ENCODE measurements at places on chromosomes 6 and 20.

DNA sequence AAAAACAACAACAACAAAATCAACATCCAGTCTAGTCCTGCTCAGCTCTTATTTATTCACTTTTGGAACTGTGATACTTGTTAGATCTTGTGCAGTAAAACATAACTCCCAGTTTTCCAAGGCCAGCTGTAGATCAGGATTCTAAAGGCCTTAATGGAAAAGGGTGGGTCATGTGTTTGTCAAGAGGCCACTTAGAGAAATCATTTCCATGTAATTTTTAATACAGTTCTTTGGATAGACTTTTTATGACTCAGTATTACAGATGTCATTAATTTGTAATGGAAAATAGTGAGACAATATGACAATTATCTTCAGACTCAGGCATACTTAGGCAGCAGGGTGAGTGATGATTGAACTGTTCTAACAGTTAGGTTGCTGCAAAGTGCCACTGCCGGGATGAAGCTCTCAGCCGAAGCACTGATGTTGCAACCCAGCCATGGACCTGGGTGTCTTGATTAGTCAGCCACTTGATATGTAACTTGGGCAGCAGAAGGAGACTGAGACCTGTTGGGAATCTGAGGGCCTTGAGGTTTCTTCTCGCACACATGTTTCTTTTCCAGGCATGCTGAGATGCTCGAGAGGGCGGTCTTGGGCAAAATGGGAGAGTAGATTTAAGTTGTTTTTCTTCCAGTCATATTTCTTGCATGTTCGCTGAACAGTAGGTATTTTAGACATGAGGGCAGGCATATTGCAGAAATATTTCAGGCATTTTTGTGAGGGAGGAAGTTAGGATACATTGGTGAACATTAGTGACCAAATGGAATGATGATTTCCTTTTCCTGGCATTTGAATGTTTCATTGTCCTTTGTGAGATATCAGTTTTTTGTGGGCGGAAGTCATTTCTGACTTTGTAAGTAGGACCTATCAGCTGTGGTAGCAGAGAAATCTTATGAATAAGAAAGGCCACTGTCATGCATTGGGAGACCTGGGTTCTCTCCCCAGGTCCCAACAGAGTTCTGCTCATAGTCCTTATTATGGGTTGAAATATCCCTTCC lies 52.3 kb downstream of the SLX4IP start:
- no peak for DNase-seq

DNA sequence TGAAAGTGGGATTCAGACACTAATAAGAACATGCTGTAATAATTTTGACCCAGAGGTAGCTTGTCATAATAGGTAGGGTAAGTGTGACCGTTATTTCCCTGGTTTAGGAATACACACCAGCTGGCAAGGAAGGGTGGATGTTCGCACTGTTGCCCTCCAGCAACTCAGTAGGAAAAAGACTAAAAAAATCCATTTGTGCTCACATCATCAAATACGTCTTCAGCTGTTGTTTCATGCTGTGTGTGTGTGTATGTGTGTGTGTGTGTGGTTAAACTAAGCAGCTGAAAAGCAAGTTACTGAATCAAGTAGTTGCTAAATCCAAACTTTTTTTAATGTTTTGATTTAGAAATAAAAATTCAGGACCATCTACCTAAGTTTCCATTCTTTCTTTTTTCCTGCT lies 218.7 kb downstream of the TRDN start:
- no peak for DNase-seq

- no peak for DNase-seq
These were observed 47.1 kb downstream of the SNAI1 start for GRCh38 chr20:50029697-50030461.

- no peak for DNase-seq
These were observed 9.0 kb downstream of the MOCS3 start for GRCh38 chr20:50967586-50967985.

- DNase-seq = no peak
These were observed 21.3 kb downstream of the TTPAL start for GRCh38 chr20:44496976-44497375.

DNA sequence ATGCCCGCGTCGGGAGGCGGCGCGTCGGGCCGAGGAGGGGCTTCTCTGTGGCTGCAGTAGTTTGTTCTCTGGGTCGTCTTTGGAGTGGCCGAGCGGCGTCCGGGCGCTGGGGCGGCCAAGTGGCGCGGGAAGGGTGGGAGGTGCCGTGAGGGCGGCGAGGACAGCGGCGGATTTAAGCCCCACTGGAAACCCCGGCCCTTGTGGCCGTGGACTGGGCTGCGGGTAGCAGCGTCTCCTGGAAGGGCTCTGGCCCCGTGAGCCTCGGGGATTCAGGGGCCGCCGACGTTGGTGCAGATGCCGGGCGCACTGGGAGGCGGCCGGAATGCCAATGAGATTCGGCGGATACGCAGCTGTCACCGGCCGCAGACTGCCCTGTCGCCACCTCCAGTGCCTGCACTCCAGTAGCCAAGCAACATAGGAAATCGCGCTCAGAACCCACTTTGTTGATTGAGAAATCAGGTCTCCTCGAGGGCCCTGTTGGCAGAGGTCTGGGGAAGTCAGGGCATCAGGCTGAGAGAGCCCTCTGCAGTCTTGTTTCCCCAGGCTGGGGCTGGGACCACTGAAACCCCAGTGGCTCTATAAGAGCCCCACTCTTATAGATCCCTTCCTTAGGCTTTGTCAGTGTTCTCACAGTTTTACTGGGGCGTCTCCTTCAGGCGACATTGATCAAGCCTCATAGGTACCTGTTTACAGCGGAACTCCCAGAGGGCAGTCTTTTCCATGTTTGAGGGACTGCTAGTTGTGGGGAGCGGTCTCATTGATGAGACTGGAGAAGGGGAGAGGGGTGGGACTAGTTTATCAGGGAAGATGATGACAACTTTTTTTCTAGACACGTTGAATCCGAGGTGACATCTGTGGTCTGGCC lies 642 bp downstream of the GZF1 start:
- DNase-seq = peak; percentile 46

- DNase-seq = no peak
These were observed 25.7 kb upstream of the KLHL31 start for GRCh38 chr6:53691252-53691651.

DNA sequence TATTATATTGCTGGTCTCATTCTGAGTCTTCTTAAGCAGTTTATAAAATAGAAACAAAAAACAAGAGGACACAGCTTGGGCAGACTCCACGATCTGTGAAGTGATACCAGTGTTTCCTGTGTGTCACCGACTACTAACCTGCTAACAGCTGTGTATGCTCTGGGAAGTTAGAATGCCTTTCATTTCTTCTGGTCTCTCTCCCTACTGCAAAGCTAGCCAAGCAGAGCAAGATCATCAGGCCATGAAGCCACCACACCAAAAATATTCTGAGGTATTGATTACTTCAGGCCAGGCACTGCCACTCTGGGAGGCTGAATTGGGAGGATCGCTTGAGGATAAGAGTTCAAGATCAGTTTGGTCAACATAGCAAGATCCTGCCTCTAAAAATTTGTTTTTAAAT lies 46.9 kb upstream of the SMIM29 start:
- no peak for DNase-seq

- DNase-seq = no peak
These were observed 301.2 kb downstream of the PLCB1 start for GRCh38 chr20:8433291-8433690.

DNA sequence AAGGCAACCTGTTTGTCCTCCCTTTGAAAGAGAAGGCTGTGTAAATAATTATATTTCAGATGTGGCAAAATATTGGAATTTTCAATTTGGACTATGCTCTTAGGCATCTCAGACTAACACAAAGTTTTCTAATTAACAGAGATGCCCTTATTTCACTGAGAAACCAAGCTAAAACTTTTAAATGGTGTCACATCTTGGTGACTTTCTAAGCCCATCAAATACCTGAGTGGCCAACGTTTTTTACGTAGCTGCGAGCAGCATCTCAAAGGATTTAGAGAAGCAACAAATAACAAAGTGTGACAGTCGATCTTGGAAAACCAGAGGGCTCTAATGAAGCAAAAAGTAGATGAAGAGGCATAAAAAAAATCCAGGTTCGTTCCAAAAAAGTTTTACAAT lies 3.4 kb upstream of the HEY2 start:
- DNase-seq = no peak

DNA sequence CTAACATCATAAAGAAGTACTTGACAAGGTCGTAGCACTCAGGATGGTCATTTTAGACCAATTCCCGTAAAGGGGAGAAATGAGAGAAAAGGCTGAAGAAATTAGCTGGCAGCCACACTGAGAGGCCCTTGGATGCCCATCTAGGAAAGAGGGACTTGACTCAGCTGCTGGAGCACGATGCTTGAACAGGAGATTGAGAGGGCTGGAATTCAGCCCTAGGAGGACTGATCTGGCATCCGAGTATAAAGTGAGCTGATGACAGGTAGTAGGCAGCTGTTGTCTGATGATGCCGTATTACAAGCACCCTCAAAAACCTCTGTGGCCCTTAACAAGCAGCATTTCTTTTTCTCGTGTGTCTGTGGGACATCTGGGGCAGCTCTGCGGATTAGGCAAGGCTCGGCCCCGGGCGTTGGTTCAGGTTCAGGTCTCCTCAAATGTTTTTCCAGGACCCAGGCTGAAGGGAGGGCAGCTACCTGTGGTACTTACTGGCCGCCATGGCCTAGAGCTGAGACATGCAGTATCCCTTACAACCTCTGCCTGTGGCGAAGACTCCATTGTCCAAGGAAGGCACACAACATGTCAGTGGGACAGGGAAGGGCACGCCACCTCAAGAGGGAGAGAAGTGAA lies 219.6 kb upstream of the SNX9 start:
- no peak for DNase-seq

- DNase-seq = no peak
These were observed 1.9 kb downstream of the SNX5 start for GRCh38 chr20:17966432-17967310.

- DNase-seq = no peak
These were observed 15.4 kb upstream of the BTBD3 start for GRCh38 chr20:11902285-11902697.

GRCh38 chr6:13131935-13132661 lies 196.2 kb downstream of the TBC1D7 start:
- no peak for DNase-seq

- DNase-seq = no peak
These were observed 40.1 kb downstream of the SLX4IP start for GRCh38 chr20:10475225-10475624.
